ENCODE measurements at places on chromosomes 7 and 10. TPM values are rescaled to one million over a fixed set of nuclear protein-coding genes. Genes with fewer than 3 reads are reported as not detected.

Gene SPDYE18
- total RNA-seq = 0.26 TPM

Gene BLNK
- not detected for total RNA-seq

Gene NKX2-3
- total RNA-seq = not detected

Gene TYW1B
- 1.9 TPM for total RNA-seq

Gene SUPV3L1
- total RNA-seq = 15.7 TPM

Gene CRHR2
- total RNA-seq = not detected

Gene RBP3
- total RNA-seq = not detected

Gene CFAP43
- total RNA-seq = 0.17 TPM

Gene ITIH5
- 0.33 TPM for total RNA-seq

Gene RNF32
- total RNA-seq = 0.17 TPM

Data from dermis lymphatic vessel endothelial cell (primary cell).